CD4-positive, alpha-beta T cell treated with Interleukin-15 for 1 hour (primary cell): ENCODE measurements at places on chromosomes 5 and 9.
A peak's percentile ranks its signal among the peaks of the same experiment; 100 is the strongest.

- DNase-seq: no peak
These were observed 346.9 kb upstream of the TLE4 start for GRCh38 chr9:79224672-79225433.

GRCh38 chr9:114053246-114054005 is 24.7 kb downstream of the AMBP start:
- no peak for DNase-seq

- no peak for DNase-seq
These were observed 12.2 kb downstream of the CSNK1G3 start for GRCh38 chr5:123524146-123524545.

DNA sequence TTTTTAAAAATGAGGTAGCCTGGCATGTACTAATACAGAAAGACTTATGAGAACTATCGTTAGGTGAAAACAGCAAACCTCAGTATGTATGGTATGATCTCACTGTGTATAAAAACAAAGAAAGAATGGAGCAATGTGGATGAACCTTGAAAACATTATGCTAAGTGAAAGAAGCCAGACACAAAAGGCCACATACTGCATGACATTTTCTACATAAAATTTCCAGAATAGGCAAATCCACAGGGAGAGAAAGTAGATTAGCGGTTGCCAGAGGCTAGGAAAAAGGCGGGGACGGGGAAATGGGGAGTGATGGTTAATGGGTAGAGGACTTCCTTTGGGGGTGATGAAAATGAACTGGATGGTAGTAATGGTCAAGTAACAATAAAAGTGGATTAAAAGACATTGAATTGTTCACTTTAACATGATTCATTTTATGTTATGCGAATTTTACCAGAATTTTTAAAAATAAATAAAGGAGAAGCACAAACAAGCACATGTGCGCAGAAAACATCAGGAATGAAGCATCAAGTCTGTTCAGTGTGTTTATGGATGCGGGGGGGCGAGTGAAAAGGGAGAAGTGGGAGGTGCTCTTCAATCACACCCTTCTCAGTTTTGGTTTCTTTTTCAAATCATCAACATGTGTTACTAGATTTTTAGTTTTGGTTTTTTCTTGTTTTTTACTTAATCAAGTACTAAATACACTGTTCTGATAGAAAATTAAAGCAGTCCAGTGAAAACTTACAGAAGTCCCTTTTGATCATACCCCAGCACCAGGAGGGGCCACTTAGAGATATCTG is 16.3 kb downstream of the ROR2 start:
- DNase-seq: no peak

GRCh38 chr9:17138503-17138902 is 3.7 kb downstream of the CNTLN start:
- no peak for DNase-seq

DNA sequence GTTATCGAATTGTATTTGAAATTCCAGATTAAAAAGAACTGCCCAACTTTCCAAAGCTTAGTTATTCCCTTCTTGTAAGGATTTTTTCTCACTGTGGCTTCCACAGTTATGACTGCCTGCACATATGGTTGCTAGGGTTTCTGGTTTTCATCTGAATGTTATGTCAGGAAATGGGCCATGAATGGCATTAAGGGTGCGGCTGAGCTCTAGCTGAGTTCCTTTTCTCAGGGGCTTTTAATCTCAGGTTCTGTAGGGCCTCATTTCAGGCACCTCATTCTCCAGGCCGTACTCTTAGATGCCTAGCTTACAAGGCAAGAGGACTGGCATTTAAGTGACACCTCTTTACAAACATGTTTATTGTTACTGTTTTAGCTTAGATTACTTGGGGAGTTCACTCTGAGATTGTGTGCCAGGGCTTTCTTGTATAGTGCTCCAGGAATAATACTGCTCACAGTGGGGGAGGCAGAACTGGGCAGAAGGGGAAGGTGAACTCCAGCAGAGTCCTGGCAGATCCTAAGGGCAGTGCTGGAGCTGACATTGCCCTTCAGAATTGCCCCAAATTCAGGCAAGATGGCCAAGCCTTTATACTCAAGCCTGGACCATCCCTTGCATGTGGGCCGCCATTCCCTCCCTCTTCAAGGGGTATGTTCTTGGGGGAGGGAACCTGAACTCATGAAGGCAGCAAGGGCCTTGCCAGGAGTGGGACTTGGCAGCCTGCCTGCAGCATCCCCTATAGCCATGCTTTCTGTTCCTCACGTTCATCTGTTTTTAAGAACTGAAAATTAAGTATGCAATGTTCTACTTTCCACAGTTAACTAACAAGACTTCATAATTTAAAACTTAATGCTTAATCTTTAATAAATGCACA is 111.5 kb downstream of the KDM4C start:
- no peak for DNase-seq

GRCh38 chr5:3933966-3934365 is 338.3 kb downstream of the IRX1 start:
- DNase-seq: no peak

DNA sequence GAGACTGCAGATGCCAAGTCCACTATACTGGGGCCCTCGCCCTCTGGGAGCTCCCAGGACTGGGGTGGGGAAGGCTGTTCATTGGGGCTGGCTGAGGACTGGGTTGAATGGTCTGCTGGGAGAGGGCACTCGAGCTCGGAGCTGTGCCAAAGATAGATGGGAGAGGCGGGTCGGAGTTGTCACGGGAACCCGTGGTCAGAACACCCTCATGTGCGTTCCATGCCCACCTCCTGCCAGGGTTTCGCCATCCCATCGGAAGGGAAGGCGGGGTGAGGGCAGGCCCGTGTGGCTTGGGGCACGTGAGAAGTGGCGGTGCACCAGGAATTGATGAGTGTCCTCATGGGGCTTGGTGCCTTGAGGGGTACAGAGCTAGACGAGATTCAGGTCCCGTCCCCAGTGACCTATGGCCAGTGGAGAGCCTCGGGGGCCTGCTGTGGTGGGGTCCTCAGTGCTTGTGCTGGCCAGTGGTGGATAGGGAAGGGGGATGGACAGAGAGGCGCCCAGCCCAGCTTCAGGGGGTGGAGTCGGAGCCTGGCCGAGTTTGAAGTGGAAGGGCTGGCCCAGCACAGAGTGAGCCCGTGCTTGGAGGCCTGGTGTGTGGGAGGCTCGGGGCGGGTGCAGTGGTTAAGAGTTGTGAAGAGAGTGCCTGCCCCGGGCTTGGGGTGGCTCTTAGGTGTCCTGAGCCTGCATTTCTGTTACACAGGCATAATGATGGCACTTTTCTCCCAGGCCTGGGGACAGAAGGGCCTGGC is 4.3 kb downstream of the CACFD1 start:
- DNase-seq: no peak

DNA sequence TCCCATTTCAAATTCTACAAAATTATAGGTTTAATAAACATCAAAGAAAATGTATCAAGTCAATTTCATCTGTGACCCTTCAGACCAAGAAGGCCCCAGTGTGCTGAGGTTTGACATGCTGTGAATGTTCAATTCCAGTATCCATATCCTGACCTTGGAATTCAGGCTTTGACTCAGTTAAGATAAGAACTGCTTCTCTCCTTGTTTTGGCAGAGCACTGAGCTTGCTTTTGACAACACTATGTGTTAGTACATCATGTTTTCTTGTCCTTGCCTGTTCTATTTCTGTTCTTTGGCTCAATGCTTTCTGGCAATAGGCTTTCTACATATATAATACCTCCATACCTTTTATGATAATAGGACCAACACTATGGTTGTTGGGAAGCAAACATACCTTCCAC is 105.6 kb downstream of the PLCXD3 start:
- no peak for DNase-seq

GRCh38 chr5:61737301-61737963 is 405.4 kb downstream of the ZSWIM6 start:
- no peak for DNase-seq

- DNase-seq: no peak
These were observed 168.2 kb upstream of the RAI14 start for GRCh38 chr5:34487956-34488355.

DNA sequence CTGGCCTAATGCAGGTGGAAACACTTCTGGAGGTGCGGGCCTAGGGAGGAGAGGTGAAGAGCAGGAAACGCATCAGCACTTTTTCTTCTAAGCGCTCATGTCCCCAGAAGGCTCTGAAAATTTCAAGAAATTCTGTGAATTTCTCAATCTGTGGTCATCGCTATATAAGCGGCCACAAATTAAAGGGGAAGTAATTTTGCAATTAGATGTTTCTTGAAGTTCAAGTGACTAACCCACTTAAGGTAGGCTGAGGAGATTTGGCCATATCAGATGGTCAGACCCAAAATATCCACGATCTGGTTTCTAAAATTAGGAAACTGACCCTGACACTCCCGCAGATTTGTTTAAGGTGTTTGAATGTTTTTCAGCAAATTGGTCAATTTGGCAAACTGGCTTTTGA is 16.6 kb upstream of the HMGCR start:
- DNase-seq: peak; percentile 19

GRCh38 chr9:13970018-13970417 is 343.9 kb downstream of the NFIB start:
- no peak for DNase-seq

DNA sequence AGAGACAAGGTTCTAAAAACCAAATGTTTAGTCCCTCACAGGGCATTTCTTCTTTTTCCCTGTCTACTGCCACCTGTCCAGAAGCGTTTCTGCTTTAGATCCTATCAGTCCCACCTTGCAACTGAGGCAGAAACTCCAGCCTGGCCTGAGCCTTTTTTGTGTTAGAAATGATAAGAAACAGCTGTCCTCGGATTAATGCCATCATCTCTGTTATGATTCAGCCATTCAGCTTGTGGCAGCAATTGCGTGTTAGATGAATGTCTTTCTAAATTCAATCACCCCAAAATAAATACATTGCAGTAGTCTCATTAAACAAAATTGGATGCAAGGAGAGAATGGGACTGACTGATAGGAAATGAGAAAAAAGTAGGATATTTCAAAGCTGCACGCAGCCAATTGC is 28.3 kb upstream of the FRMPD1 start:
- no peak for DNase-seq

- no peak for DNase-seq
These were observed at the start of gene RASEF for GRCh38 chr9:83062651-83063527. Gene RASEF (minus strand): TSS chr9:83063142. CDS start chr9:83062867, 275 bp downstream.

- DNase-seq: no peak
These were observed 70.6 kb upstream of the PTPN3 start for GRCh38 chr9:109568568-109569210.

- no peak for DNase-seq
These were observed 31.2 kb upstream of the RNU6ATAC start for GRCh38 chr9:134195558-134195957.

- no peak for DNase-seq
These were observed 106.1 kb upstream of the PHYKPL start for GRCh38 chr5:178338750-178339144.

DNA sequence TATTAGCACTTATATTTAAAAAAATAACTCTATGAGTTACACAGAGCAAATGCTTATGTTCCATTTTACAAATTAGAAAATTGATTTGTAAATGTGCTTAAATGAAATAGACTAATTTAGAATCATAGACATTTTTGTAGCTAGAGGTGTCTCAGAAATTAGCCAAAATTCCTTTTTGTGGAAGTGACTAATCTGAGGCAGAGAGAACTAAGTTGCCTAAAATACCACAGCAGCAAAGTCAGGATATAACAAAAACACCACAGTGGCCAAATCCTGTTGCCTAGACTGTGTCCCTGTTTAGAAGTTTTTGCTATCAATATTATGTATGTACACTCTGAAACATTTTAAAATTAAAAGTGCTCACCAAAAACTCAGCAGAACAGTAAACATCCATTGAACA is 18.7 kb downstream of the ADAMTSL1 start:
- no peak for DNase-seq

DNA sequence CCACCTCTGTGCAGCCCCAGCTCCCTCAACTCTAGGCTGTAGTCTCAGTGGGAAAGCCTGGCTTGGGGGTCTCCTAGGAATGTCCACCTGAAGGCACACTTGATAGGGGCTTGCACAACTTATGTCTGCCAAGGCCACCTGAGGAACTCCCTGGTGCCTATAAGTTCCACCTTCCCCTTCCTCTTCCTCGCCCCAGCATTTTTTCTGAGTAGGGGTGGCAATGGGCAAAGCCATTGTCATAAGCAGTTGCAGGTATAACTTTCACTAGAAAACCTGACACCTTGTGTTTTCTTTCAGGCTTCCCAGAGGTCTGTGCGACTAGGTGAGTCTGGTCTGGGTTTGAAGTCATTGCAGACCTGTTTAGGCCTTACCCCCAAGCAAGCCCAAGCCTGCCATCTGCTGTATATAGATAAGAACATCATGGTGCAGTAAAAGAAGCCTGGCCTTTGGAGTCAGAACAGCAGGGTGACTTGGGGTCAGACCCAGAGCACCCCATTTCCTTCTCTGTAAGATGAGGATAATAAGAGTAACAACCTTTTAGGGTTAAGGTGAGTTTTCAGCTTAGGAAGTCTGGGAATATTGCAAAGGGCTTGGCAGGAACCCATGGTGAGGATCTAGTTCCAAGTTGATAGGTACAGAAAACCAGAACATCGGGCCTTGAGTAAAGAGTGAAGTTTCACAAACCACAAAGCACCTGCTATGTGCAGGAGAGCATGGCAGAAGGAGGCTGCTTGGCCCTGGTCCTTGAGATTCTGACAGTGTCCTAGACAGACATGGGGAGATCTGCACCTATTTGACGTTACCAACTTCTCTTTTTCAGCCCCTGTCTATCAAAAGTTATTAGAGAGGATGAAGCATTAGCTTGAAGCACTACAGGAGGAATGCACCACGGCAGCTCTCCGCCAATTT is 33.8 kb downstream of the TGFBI start:
- no peak for DNase-seq

GRCh38 chr5:12237837-12238575 is 333.8 kb upstream of the CTNND2 start:
- no peak for DNase-seq

DNA sequence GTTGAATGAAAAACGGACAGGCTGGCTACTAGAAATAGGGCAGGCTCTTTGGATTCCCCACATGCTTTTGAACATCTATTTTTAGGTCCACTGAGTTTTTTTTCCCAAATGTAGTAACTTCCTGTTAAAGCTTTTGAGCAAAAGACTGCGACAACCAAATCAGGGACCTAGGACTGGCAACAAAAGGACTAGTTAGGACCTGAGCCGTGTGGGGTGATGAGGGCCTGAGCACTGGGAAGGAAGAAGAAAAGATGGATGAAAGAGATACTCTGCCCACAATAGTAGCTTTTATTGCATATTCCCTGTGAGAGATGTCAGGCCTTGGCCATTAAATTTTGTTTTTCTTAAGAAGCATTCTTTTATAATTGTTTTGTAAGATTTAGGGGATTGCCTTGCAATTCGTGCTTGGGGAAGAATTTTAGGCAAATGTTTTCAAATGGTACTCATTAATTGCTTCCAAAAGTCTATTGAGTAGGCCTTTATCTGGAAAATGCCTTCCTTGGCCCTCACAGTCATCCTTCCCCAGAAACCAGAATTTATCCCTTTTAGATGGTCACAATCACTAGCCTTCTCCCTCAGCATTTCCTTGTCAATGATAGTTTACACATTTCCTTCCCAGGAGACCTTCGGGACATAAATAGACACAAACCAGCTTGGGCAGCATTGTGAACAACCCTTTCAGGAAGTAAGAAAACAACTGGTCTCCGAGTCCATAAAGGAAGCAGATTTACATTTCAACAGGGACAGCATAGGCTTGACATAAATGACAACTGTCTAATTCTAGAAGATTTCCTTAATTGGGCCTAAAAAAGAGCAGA is 166.5 kb downstream of the RMI1 start:
- no peak for DNase-seq
